ENCODE measurements at places on chromosomes 16 and 17. TPM values are rescaled to one million over a fixed set of nuclear protein-coding genes. Genes with fewer than 3 reads are reported as not detected.

The AATK gene
- total RNA-seq: 15.1 TPM

The AANAT gene
- total RNA-seq: not detected

The HSPB9 gene
- not detected for total RNA-seq

The TM4SF5 gene
- total RNA-seq: not detected

The TBC1D28 gene
- not detected for total RNA-seq

The KRTAP9-4 gene
- not detected for total RNA-seq

The KRT12 gene
- total RNA-seq: not detected

The SPAG5 gene
- total RNA-seq: 3.6 TPM

Data from aorta (tissue), 5 donors.